Natural killer cell treated with Interleukin-12 subunit alpha and Interleukin-12 subunit beta and Interleukin-15 and Interleukin-18, amount 100 ng/mL, for 72 hours (primary cell): ENCODE measurements at places on chromosomes 16 and 17. TPM values are rescaled to one million over a fixed set of nuclear protein-coding genes. Genes with fewer than 3 reads are reported as not detected.

Gene KRTAP4-12
- not detected for total RNA-seq

Gene DNAAF8
- 0.53 TPM for total RNA-seq

Gene UTS2R
- total RNA-seq, result not detected

Gene OR2C1
- total RNA-seq, result not detected

Gene G6PC1
- total RNA-seq, result not detected

Gene SLC6A2
- not detected for total RNA-seq

Gene SCIMP
- not detected for total RNA-seq

Gene NOD2
- total RNA-seq, result 3.7 TPM

Gene FAHD1
- 13.9 TPM for total RNA-seq

Gene CDH3
- total RNA-seq, result 0.88 TPM

Gene TMIGD1
- not detected for total RNA-seq

Gene TBC1D28
- not detected for total RNA-seq

Gene OTOP3
- not detected for total RNA-seq
